COLO829 (cell line): ENCODE measurements at places on chromosomes 11 and 22.

- no peak for DNase-seq
Observed at GRCh38 chr11:67376873-67377808, 3.7 kb upstream of the CLCF1 start.

DNA sequence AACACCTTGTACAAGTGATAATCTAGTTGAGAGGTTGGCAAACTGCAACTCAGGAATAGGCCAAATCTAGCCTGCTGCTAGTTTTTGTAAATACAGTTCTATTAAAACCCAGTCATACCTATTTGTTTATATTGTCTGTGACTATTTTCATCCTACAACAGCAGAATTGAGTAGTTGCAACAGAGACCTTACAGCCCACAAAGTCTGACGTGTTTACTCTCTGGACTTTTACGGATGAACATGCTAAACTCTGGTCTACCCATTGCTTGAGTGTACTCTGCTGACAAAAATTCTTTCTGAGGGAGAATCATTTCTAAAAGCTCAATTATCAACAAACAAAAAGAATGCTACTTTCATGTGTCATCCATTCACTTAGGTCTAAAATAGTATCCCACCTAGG, 287.0 kb downstream of the DYNC2H1 start:
- no peak for DNase-seq

DNA sequence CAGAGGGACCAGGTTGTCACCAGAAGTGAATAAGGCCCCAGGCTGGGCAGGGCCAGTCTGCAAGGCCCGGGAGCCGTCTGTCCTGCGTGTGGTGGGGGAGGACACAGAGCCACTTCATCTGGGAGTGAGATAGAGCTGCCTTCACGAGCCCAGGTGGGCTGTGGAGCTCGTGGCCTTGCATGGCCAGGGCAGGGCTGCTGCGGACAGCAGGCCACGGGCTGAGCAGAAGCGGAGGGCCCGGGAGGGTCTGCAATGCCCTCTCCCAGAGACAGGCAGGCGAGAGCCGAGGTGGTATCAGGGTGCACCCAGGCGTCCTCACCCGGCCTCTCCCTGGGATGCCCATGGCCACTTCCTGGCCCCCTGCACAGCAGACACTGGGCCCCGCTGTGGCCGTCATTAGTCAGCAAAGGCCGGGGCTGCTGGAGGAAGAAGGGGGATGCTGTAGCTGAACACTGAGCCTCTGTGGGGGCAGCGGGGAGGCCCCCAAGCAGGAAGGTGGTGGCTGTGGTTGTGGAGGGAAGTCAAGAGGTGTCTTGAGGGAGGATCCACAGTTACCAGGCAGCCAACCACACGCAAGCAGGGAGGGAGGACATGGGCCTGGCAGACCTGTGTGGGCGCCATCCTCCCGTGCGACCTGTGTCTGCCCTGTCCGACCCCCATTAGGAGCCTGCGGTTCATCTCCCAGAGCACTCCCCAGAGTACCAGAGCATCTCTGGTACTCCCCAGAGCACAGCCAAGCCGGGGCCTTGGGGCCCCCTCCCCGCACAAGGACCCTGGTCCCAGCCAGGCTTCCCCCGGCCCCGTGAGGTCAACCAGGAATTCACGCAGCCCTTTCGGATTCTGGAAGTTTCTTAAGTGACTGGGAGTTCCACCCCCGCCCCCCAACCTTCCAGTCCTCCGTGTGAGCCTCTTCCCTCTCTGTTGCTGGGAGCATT, 1109.5 kb downstream of the BRD1 start:
- no peak for DNase-seq

DNA sequence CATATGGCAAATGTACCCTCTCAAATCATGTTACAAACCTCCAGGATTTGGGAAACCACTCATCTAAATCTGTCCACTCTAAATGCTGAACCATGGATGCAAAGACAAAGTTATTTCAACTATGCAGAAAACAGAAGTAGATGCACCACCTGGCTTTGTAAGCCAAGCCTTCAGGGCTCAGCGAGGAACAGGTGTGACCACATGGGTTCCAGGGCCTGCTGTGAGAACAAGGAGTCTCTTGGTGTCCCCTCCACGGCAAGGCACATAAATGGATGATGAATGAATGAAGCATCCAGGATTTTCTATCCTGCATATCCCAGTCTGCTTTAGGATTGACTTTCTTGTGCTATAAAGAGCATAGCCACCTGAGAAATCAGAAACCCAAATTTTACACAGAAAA, 284.5 kb downstream of the LARGE1 start:
- no peak for DNase-seq

DNA sequence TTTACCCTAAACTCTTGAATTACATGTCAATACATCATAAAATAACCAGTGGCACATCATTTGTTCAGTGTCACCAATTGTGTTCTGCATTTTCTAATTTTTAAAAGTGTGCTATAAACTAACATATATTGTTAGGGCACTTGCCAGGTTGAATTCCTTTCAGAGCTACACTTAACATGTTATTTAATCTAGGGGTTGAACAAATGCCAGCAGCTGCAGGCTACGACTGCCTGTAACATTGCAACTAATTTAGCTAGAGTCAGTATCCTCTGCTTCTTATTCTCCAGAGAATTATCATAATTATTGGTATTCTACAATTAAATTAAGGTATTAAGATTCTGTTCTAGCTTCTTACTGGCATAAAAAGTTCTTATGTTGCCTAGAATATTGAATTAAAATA, 46.4 kb upstream of the ARHGAP42 start:
- DNase-seq: no peak

DNA sequence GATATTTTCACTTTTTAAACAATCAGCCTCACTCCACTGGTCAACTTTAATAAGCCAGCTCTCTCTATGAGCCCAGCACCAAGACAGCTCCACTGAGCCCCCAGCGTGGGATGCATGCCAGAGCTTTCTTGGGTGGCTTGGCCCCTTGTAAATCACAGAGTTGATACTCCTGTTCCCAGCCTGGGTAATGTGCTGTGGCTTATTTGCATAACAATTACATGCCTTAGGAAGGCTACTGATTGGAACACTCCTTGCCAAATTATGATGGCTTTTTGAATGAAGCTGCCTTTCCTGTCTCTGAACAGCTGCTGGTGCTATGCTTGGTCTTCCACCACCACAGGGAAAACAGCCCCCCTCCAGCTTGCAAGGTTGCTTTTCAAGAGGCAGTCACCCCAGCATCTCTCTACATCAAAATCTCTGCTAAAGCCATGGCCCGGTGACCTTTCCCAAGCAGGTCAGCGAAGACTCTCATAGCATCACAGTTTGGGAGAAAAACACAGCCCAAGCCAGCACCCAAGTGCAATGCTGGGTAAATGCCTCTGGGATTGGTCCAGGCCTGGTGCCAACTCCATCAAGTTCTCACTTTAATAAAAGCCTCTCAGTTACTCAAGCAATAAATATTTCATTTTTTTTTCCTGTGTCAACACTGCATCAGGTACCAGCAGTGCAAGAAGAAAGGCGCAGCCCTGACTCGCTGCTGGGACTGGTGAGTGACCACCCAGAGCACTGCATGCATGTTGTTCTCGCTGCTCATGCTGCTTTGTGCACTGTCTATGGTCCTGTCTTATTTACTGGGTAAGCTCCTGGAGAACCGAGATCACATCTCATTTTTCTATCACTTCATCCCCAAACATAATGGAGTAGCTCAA, 549.3 kb downstream of the OPCML start:
- DNase-seq: no peak

DNA sequence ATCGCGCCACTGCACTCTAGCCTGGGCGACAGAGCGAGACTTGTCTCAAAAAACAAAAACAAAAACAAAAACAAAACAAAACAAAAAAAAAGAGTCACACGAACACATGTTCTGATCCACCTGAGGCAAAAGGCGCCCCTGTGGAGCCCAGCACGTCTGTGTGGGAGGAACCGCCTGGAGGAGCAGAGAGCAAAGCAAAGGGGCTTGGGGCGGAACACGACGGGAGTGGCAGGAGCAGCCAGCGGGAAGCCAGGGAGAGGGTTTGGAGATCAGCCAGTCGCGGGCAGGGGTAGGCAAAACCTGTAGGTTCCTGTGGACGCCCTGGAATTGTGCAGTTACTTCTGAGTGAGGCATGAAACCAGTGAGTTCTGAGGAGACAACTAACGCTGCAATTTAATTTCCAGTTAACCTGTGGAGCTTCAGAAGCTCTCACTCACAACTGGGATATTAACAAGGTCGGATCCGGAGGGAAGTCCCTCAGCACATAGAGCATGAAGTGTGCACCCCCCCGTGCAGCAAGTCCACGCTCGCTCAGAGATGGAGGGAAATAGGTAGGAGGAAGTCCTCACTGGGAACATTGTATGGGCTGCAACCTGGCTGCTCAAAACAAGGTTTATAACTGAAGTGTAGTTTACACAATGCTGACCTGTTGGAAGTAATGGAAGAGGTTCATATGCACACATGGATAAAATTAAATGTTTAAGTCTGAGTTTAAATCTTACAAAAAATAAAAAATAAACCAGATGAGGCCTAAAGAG, 13.2 kb upstream of the USP18 start:
- no peak for DNase-seq

DNA sequence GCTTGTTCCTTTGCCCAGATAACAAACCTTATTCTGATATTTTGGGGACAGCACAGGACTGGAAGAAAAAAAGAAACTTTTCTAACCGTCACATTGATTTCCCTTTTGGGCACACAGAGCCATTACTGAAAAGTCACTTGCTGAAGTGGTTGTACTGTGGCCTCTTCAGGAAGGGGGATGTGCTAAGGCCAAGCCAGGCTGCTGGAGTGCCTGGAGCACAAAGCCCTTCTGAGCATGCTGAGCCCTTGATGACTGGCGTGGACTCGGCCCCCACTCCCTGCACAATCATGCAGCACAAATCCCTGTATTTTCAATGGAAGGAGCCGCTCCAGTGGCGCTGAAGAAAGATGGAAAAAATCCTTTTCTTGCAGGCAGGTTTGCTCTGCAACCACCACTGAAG, 164.2 kb downstream of the NTM start:
- no peak for DNase-seq

DNA sequence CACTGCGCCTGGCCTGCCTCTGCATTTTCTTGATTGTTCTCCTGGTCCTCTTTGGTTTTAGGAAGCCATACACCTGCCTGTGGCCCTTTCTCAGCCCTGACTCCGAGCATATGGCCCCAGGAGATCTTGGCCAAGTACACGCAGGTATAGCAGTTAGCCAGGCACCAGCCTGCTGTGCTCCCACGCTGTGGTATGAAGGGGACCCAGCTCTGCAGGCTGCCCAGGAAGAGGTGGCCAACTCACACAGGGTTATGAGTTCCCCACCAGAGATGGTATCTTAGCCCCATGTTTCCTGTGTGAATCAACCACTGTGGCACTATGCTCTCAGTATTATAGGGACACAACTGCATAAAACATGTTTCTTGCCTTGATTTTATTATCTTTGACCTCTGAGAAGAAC, 31.1 kb downstream of the SGSM3 start:
- no peak for DNase-seq

DNA sequence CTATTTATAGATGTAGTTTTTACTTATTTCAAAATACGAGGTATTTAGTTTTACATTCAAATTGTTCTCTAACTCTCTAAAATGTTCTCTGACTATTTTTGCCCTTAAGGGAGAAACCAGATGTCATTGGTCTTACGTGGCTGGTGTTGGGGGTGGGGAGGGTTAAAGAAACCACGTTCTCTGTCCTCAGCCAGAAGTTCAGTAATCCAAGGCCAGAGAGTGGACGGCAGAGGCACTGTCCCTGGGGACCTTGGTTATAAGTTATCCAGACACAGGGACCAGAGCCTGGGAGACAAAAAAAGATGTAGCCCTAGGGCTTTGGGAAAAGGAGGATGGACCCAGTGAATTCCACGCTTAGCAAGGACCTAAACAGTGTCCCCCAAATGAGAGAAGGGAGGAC, 706 bp upstream of the OR51E1 start:
- DNase-seq: no peak

GRCh38 chr11:78460471-78460870, 42.9 kb upstream of the GAB2 start:
- peak; percentile 16 for DNase-seq

GRCh38 chr11:115333949-115334348, 170.3 kb downstream of the CADM1 start:
- DNase-seq: no peak

GRCh38 chr11:70252844-70253243, 17.6 kb upstream of the PPFIA1 start:
- no peak for DNase-seq
